ENCODE measurements at places on chromosomes 11 and 22.

DNA sequence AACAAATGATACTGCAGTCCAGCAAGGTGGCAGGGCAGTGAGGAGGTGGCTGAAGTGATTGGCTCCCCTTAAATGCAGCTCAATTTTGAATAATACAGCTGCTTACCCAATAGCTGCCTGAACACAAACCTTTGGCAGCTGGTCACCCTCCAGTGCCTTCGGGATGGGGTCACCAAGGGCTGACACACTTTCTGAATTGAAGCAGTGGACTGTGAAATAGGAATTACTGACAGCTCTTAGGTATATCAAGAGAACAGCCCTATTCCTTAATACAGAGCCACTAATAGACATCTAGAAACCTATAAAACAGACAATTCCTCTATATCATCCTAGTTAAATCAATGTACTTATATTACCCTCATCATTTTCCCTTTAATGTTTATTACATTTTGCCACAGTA is 474.2 kb upstream of the KIRREL3 start:
- no peak for DNase-seq

- DNase-seq: no peak
Measured at GRCh38 chr11:109956124-109956793, 136.9 kb upstream of the ZC3H12C start.

DNA sequence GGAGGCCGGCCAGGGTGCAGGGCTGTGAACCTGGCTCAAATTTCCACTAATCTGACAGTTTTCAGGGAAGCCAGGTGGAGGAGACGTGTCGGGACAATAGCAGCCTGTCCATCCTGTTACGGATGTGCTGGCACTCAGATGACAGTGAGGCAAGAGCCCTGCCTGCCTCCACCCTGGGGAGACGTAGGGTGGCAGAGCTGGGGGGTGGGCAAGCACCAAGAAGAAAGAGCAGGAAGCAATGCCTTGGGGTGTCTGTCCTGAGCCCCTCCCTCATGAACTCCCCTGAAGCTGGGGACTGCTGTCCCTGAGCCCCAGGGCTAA is 10.0 kb upstream of the TRIM29 start:
- no peak for DNase-seq

DNA sequence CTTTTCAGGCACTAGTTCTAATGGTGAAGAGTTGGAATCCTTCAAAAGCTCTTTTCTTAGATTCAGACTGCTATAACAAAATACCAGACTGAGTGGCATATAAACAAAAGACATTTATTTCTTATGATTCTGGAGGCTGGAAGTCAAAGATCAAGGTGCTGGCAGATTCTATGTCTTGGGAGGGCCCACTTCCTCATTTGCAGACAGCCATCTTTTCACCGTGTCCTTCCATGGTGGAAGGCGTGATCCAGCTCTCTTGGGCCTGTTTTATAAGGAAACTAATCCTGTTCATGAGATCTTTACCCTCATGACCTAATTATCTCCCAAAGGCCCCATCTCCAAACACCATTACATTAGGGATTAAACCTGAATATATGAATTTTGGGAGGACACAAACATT is 124.0 kb downstream of the NAV2 start:
- no peak for DNase-seq

DNA sequence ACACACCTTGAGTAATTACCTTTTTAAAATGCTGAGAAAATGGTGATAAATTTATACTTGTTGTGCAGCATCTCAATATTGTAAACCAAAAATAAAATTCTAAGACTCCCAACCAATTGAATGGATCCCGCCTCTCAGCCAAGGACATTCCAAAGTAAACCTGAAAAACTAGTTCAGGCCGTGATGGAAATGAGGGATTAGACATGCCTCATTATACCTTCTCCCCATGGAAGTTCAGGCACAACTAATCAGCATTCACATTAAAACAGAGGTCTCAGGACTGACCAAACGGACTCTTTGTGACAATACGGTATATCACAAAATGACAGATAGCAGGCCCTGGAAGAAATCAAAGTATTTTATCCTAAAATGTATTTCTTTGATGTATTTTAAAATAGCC is 907.4 kb upstream of the RAG2 start:
- DNase-seq: no peak

Measured in central memory CD8-positive, alpha-beta T cell (primary cell).